Right forelimb (tissue), 1 donor: ENCODE measurements at places on chromosomes 12 and 14.

- no peak for DNase-seq
Measured at GRCh38 chr14:94643316-94644101, 31.3 kb downstream of the SERPINA3 start.

- DNase-seq = peak; percentile 67
Measured at GRCh38 chr12:100668945-100669536, 95.6 kb downstream of the GAS2L3 start.

DNA sequence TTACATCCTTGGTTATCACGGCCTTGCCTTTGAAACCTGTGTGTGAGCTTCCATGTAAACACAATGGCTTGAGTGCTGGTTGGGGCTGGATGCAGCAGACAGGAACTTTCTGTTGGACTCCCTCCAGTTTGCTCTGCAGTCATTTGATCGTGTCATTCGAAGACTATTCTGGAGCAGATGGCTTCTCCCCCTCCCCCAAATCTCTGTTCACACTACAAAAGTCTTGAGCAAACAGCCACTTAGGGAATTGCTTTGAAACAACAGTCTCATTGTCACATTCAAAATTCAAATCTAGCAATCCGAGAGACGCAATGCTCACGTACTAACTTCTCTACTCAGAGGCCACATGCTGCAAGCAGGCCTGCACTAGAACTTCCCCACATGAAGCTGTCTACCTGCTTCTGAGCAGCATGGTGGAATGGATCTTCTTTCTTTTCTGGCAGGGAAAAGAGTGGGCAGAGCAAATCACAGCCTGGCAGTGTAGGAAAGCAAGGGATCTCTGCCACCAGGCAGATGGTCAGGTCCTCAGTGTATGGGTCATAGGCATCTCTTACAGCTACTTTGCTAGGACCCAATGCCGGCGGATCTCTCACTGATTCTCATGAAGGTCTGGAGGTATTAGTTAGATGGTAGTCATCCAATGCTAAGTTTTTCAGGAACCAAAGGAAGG, 214.2 kb downstream of the PPM1H start:
- DNase-seq = no peak

- no peak for DNase-seq
Measured at GRCh38 chr12:77648716-77649115, 182.0 kb upstream of the NAV3 start.

- no peak for DNase-seq
Measured at GRCh38 chr14:93019367-93019843, 96.3 kb downstream of the ITPK1 start.

- no peak for DNase-seq
Measured at GRCh38 chr12:33988197-33988805, 34.0 kb upstream of the ALG10 start.

DNA sequence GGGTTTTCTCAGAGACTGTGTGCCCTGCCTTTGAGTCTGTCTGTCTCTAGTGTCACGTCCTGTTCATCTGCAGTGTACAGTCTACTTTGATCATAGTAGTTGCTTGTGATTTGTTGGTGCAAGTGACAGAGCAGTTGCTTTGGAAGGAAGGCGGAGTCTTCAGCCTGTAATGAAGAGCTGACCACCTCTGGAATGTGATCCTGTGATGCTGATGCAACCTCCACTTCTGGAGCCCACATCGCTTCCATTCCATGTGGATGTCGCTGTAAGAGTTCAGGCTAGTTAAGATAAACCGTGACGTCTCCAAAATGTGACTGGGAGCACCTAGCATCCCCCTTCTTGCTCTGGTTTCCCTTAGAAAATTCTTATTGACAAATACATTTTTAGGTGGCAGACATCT, 51.8 kb downstream of the PELI2 start:
- DNase-seq = no peak

- no peak for DNase-seq
Measured at GRCh38 chr14:27386391-27386790, 788.6 kb upstream of the NOVA1 start.

DNA sequence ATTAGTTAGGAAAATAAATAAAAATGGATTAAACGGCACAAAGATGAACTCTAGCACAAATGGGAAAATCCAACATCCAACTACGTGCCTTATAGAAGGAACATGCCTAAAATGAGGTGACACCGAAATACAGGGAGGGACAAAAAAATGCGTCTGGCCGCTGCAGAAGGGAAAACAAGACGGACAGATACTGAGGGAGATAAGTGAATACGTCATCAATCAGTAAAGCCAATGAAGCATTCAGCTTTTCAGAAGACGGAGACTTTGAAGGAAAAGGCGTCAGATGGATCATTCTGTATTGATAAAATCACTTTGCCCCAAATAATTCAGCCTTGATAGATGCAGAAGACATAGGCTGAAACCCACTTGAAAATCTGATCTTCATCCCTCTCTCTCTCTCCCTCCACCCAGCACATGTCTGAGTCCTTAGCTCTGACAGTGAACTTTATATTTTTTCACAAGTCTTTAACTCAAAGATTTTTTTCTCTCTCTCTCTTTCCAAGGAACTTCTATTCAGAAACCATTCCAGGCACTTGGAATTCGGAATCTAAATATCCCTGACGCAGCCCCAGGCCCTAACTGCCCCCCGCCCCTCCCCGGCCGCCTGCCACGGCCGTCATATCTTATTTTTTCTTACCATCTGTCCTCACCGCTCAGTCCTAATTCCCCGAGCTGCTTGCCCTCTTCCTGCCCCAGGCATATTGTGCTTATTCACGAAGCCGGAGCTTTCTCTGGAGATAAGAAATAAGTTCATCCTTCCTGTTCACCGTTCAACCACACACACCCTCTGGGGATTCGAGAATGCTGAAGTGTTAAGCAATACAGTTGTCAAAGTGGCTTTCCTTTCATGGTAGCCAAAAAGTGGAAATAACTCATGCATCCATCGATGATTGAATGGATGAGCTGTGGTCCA, 35.5 kb upstream of the RFLNA start:
- DNase-seq = no peak

GRCh38 chr14:99853206-99853605, 60.0 kb downstream of the EML1 start:
- no peak for DNase-seq

GRCh38 chr12:34396006-34396860, 373.9 kb downstream of the ALG10 start:
- peak; percentile 2 for DNase-seq

- no peak for DNase-seq
Measured at GRCh38 chr14:61469781-61470180, 148.4 kb downstream of the PRKCH start.

- no peak for DNase-seq
Measured at GRCh38 chr14:92459950-92460421, 53.6 kb upstream of the RIN3 start.

GRCh38 chr12:131990066-131990979, 40.6 kb downstream of the EP400 start:
- no peak for DNase-seq

GRCh38 chr12:39620659-39621658, 1.4 kb upstream of the ABCD2 start:
- no peak for DNase-seq

DNA sequence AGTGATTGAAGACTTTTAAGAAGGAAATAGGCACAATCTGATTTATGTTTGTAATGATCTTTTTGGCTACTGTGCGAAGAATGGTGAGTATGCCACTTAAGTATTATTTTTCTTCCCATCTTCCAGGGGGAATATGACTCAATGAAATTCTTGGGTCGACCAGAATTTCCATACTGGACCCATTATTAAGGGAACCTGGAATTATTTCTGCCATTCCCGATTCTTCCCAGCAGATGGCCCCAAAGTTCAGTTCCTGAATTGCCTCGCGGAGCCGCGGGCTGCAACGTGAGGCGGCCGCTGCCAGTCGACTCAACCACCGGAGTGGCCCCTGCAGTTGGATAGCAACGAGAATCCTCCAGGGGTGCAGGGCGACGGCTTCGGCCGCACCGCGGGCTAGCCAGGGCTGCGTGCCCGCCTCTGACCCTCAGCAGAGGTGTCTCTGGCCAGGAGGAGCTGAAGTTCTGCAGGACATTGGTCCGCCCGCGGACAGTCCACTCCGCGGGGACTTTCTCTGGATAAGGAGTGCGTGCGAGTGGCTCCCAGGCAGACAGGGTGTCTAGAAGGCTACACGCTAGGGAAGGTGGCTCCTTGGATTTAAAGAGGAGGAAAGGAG, 628 bp upstream of the TSHR start:
- peak; percentile 86 for DNase-seq

DNA sequence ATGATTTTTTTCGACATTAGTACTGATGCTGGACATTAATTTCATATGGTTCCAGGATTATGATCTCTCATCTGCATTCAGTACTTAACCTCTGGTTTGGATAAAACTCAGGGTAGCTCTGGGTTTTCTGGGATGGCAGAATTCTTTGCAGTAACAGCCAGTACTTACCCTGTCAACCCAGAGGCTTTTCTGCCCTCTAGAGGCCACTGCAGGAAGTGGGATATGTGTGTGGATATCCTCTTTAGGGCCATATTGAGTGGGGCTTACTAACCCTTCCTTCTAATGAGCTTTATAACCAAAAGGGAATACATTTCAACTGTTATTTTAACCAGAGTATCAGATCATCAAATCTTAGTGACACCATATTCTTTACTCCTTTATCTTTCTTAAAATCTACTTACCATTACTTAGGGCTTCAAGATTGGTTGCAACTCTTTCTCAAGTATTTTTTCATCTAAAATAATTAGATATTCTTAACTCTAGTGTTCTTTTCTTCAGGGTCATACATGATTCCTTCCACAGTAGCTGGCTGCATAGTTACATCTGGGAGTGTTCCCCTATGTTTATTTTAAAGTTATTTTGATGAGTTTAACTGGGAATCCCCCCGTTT, 488.0 kb upstream of the STXBP6 start:
- DNase-seq = no peak

- DNase-seq = no peak
Measured at GRCh38 chr12:45292486-45293195, 76.7 kb downstream of the ANO6 start.

DNA sequence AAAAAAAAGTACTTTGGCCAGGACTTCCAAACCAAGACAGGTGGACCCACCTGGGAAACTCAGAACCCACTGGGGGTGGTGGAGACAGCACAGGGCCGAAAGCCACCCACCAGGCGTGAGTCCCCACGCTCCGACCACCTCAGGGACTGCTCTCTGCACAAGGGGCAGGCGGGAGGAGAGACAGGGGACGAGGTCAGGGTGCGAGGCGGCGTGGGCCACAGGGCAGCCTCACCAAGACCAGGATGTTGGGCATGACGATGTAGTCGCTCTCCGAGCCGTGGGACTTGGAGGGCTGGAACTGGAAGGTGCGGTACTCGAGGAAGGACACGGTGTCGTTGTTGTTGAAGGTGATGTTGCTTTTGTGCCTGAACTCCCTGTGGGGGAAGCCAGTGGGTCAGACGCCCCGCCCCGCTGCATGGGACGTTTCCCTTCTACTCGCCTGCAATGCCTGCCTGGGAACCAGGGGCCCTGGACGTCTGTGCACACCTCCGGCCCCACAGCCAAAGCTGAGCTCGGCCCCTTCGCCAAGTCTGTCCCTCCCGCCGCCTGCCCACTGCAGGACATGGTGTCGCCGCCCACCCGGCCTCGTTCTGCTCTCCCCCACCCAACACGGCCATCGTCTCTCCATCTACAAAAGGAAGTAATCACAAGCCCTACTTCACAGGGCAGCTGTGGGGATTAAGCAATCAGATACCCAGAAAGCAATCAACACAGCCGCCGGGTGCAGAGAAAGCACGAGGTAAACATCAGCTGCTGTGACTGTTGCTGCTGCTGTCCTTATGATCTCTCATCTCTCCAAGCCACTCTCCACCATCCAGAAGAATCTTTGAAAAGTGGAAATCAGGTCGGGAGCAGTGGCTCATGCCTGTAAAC, 48.7 kb downstream of the SCARB1 start:
- no peak for DNase-seq

GRCh38 chr12:54251667-54252284, 28.1 kb downstream of the CBX5 start:
- DNase-seq = no peak

DNA sequence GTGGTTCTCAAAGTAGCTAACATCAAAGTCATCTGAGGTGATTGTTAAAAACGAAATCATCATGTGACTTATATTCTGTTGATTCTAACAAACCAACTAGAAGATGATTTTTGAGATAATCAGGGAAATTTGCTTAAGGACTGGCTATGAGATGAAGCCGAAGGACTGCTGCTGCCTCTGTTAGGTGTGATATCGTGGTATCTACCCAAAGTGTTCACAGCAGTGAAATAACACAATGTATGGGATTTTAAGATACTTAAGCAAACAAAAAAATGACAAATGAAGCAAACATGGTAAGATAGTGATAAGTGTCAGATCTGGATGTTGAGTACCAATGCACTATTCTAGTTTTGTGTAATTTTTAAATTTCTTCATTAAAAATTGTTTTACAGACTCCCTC, 59.1 kb downstream of the GXYLT1 start:
- no peak for DNase-seq

GRCh38 chr12:109346920-109347319, 780 bp upstream of the MYO1H start:
- no peak for DNase-seq

DNA sequence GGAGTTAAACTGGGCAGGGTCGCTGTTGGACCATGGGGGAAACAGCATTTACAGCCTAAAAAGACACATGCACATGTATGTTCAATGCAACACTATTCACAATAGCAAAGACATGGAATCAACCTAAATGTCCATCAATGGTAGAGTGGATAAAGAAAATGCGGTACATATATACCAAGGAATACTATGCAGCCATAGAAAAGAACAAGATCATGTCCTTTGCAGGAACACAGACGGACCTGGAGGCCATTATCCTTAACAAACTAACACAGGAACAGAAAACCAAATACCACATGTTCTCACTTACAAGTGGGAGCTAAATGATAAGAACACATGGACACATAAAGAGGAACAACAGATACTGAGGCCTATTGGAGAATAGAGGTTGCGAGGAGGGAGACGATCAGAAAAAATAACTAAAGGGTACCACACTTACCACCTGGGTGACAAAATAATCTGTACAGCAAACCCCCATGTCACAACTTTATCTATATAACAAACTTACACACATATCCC, 25.0 kb upstream of the SRP54 start:
- DNase-seq = no peak

GRCh38 chr12:28050606-28051005, 78.1 kb upstream of the PTHLH start:
- DNase-seq = no peak

GRCh38 chr12:108722463-108722862, 8.9 kb downstream of the CORO1C start:
- DNase-seq = no peak

GRCh38 chr14:103286460-103286859, 47.6 kb upstream of the EIF5 start:
- no peak for DNase-seq
